ENCODE measurements at places on chromosomes 12 and 14.
A peak's percentile ranks its signal among the peaks of the same experiment; 100 is the strongest.

DNA sequence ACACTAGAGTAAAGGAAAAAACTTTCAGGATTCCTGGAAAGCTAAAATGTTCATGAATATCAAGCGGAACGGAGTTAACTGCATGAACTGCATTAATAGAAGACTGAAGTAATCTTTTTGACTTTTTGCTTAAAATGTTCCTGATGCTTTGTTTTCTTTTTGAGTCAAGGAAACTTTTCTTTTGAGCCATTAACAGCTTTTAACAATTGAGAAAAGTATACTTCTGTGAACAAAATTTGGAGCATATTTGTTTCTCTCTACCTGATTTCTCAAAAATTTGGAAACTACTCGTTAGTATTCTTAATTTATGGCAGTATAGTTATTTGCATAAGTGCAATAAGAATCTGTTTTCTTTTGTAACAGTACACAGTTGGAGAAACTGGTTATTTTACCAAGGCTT lies 78.5 kb downstream of the CALM1 start:
- no peak for DNase-seq

- no peak for DNase-seq
These were observed 124.3 kb downstream of the PIWIL1 start for GRCh38 chr12:130461839-130462557.

DNA sequence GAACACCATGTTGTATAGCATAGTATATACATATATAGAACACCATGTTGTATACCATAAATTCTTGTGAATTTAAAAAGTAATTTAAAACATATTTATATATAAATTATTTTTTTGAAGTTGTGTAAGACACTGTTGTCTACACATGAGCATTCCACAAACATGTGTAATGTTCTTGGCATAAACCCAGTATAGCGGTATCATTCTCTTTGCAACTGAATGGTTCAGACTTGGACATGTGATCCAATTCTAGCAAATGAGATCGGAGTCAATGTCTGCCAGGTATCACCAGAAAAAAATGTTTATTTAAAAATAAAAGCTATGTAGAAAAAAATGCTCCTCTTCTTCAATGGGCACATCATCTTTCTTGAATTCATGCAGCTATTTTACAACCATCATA lies 33.9 kb downstream of the CEP290 start:
- DNase-seq = no peak

DNA sequence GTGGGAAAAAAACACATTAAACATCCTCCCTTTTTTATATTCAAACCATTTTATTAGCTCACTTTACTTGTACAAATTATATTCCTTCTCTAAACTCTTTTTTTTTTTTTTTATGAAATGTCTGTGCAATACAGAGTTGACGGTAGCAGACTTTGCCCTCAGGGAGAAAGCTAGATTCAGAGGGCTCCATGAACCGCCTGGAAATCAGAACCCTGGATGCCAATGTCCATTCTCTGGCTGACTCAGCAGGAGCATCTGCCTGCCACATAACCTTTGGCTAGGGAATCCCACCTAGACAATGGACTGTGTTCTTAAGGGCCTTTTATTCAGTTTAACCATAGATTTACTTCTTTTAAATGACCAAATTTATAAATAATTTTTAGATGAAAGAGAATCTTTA lies 467.0 kb downstream of the MDGA2 start:
- no peak for DNase-seq

DNA sequence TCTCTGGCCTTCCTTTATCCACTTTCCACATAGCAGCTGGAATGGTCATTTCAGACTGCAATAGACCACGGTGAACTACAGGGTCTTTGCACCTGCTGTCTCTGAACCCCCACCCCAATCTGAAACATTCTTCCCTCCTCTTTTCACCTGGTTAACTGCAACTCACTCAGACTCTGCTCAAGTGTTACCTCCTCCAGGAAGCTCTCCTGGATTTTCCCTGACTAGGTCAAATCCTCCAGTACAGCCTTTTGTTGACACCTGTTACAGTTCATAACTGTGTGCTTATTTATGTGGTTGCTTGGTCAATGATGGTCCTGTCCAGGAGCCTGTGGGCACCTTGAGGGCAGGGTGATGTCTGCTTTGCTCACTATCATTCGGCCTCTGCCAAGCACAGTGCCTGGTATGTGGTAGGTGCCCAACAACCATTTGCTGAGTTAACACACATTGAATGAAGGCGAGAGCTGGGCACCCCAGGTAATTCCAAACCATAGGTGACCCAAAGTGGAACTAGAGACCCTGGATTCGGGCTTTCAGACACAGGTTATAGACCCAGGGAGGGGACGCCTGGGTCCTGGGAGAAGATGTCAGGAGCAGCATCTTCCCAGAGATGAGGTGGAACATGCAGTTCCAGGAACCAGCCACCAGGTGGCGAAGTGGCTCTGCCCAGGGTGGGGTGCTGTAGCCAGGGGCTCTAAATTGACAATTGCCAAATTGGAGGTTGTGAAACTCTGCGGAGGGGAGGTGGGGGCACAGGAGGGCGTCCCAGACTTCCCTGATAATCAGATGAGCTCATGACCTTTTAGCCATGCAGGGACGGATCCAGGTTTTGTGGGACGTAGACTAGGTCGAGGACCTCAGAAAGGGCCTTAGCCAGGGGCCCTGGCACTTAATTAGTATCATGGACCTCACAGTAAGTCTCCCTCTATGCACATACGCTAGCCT lies 28.1 kb downstream of the TRPV4 start:
- DNase-seq = peak; percentile 35

GRCh38 chr12:117466677-117467362 lies 105.4 kb upstream of the NOS1 start:
- DNase-seq = no peak

DNA sequence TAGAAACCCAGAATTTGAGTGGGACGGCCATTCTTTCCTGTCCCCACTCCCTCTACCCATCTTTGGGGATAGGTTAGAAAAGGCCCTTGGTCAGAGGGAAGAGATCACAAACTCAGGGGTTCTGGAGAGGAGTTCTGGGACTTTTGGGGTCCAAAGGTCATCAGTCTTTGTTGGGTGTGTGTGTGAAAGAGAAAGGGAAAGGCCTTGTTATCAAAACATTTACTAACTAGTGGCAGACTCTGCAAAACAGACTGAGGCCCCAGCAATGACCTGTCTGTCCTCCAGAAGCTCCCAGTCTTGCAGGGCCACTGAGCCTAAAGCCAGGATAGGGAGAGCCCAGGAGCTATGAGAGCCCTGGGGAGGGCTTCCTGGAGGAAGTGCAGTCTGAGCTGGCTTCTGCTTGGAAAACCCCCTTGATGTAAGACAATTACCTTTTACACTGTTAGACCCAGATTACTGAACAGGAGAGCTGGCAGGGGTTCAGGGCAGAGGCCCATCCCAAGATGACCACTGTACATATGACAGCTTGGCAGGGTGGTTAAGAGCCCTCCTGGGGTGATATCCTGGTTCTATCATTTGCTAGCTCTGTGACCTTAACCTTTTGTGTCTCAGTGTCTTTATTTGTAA lies 429.1 kb upstream of the CCDC196 start:
- no peak for DNase-seq

- no peak for DNase-seq
These were observed 692 bp upstream of the COX14 start for GRCh38 chr12:50111395-50111692.

GRCh38 chr12:123364532-123365024 lies at the start of gene SBNO1:
SBNO1 (minus strand) TSS chr12:123364847; CDS start chr12:123350441, 14,406 bp downstream.
- peak; percentile 87 for DNase-seq

GRCh38 chr12:63420206-63420644 lies 248.1 kb downstream of the DPY19L2 start:
- no peak for DNase-seq

DNA sequence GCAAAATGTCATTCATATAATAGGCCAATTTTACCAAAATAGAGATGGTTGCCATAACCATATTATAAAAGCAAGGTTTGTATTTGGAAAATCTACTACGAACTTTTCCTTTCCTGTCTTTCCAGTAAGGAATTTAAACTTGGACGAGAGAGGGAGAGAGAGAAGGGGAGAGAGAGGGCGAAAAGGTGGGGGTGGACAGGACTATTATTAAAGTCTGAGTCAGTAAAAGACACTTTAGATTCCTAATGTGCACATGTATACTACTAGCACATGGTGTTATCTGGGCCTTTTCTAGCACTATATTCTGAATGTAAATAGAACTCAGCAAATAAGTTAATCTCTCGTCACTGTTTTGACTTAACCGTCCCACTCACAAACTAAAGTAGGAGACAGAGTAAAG lies 30.4 kb upstream of the FBLN5 start:
- no peak for DNase-seq

DNA sequence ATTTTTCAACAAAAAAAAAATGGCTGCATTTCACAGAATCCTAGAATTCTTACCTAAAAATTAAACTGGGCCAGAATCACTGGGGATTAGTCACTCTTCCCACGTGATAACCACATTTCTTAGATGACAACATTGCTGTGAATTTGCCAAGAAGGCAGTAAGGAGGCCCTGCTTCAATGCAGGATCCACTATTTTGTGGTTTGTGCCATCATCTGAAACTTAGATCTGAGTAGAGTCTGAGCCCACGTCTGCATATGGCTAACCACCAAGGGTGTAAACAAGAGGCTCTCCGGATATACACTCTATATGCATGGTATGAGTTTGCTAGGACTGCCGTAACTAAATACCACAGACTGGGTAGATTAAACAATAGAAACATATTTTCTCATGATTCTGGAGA lies 24.4 kb upstream of the TBX5 start:
- no peak for DNase-seq

- no peak for DNase-seq
These were observed 163.9 kb downstream of the ADGRD1 start for GRCh38 chr12:131117438-131118245.

DNA sequence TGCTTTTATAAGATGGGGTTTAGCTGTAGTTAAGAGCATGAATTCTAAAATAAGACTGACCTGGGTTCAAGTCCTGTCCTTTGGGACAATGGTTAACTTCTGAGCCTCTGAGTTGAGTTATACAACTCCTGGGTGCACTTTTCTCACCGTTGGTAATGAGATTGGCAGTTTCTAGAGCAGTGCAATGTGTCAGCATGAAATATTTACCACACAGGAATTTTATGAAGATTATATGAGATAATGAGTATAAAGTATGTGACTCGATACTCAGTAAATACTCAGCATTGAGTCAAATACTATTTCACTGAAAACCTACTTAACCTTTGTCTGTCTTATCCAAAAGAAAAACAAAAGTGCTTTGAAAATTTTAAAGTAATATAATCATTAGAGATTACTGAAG lies 214.2 kb downstream of the CPNE8 start:
- no peak for DNase-seq

GRCh38 chr14:55314449-55314848 lies 43.2 kb downstream of the FBXO34 start:
- no peak for DNase-seq

DNA sequence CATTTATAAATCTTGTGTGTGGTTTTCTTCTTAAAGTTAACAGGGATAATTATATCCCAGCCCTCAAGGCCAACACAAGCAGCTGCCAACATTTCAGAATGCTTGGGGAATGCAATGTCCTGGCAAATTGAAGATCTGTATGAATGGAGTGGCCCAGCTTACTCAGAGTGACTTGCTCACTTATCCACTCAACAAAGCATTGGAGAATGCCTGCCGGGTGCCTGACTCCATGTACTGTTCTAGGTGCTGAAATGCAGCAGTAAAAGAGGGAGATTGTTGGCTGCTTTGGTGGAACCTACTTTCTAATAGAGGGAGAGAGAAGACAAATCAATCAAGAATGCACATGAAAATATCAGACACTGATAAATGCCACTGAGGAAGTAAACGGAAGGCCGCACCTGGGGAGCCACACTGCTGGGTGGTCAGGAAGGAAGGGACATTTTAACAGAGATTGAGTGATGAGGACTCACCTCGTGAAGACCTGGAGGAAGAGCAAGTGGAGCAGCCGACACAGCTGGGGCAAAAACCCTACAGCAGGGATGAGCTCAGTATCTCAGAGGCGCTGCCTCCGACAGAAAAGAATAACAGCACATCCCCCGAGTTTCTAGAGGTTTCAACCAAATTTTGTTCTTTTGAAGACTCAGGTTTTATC lies 61.2 kb upstream of the VASH1 start:
- DNase-seq = no peak

GRCh38 chr14:73223049-73223448 lies 14.3 kb upstream of the PAPLN start:
- no peak for DNase-seq

DNA sequence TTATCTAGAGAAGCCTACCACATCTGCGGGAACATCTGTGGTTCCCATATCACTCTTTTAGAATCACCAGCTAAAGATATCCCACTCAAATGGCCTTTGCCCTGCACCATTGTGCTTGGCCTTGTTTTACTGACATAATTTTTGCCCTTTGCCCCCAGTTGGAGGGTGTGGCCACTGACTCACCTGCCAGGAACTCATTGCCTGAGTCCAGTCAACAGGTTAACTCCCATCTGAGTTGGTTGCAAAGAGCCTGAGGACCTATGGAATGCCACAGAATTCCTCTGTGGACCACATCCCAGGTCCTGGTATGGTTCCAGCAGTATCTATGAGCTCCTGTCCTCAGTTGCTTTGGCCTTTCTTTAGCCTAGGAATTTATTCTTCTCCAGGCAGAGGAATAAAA lies 55.7 kb upstream of the PTGR2 start:
- DNase-seq = no peak

GRCh38 chr14:75711796-75712211 lies 50.8 kb downstream of the TTLL5 start:
- no peak for DNase-seq

DNA sequence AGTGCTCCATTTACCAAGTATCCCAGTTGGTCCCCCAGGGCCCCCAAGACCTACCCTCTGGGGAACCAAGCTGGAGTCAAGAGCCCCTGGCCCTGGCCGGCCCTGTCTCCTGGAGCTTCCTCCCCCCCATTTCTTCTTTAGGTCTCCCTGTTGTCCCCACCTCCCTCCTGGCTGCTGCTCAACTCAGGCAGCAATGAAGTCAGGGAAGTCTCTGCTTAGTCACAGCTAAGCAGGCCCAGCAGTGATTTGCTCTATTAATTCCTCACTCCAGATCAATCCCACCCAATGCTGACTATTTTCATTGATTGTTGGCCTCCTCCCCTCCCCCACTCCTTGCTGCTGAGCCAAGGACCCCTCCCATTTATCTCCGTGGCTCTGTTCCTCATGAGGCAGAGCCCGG lies 28.3 kb downstream of the VSX2 start:
- DNase-seq = no peak

DNA sequence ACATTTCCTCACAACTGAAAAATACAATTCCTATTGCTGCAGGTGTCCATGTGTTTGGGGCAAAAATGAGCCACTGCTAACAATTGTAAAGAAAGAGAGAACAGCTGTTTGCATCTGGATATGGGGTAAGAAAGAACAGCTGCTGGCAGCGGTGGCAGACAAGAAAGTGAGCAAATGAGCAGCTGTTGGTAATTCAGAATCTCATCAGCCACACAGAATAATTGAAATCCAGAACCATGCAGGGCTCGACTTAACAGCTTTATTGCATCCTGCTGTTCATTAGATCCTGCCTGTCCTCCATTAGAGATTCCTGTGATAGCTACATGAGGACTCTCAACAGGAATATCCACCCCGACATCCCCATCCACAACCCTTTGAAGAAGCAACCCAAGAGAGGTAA lies 62.5 kb upstream of the TSPAN8 start:
- DNase-seq = no peak

Data from stimulated activated CD4-positive, alpha-beta T cell treated with anti-CD3 and anti-CD28 coated beads, TNF-alpha, amount 100 ng/mL, for 4 hours (primary cell).